ENCODE measurements at places on chromosomes 16 and 17.

DNA sequence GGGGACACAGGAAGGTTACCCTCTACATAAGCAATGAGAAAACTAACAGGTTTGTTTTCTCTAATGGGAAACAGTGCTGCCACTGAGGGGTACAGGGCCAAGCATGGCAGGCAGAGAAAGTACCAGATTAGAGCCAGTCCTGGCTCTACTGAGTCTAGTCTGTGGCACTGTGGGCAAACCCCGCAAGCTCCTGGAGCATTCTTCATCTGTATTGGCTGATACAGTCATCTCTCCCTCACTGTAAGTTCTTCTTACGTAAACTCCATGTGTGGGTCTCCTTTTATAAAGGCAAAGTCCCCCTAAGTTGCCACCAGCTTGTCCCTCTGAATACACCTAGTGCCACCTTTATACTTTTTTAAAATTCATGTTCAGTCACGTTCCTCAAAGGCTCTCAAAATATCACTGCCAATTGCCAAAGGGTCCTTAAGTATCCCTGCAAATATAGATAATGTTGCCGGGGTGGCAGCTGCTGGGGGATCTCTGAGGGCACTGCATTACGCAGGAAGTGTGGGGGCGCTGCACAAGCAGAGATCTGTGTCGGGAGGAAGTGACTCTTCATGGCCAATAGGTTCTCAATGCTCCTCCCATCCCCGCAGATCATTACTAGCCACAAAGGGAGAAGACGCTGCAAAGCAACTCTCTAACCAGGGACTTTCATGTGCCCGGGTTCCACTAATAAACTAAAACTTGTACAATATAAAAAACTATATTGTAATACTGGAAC lies 18.8 kb downstream of the XPO6 start:
- DNase-seq: no peak

- no peak for DNase-seq
Measured at GRCh38 chr16:70656712-70657263, 10.4 kb downstream of the IL34 start.

DNA sequence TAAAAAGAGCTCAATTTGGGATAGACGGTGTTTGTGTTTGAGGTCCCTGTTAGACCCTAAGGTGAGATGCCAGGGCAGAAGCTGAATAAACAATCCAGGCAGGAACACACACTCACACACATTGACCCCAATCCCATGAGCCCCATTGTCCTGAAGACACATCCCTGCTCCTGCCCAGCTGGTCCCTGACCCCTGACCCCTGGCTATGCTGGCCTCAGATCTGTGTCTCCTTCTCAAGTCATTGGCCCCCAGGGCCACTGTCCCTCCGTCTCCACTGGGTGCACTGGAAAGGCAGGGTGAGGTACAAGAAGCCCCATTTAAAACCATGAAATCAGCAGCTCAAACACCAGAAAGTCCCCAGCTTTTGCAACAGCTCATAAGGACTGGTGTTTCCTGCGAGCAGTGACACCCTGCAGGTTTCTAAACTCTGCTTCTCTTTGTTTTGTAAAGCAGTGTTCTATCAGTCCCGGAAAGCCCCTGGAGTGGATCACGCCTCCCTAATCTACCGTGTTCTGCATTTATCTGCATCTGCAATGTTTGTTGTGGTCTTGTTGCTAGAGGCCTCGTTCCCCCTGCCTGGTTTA lies 18.0 kb upstream of the ASGR2 start:
- peak; percentile 85 for DNase-seq

- no peak for DNase-seq
Measured at GRCh38 chr17:601926-602303, 112.7 kb downstream of the VPS53 start.

GRCh38 chr16:70375636-70376611 lies 29.2 kb downstream of the DDX19A start:
- DNase-seq: no peak

- no peak for DNase-seq
Measured at GRCh38 chr16:85569615-85570212, 43.4 kb upstream of the GSE1 start.

DNA sequence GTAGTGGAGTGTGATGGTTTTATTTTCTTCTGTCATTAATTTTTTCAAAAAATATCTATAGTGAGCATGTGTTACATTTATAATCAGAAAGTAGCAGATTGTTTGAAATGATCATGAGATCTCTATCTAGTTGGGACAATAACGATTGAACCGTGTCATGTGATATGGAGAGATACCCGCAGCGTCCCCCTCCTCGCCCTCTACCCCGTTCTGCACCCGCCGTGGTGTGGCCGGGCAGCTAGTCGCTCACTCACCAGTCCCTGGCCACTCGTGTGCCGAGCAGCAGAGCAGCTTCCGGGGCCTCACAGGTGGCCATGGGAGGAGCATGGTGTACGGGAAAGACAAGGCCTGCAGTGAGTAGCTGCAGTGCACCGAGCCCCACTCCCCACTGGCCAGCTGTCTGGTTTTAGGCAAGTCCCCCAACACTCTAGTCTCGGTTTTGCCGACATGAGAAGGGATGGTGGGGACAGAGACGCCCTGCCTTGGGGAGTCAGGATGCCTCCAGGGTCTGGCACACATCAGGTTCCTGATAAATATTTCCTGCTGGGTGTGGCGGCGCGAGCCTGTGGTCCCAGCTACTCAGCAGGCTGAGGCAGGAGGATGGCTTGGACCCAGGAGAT lies 15.3 kb downstream of the MLYCD start:
- no peak for DNase-seq

DNA sequence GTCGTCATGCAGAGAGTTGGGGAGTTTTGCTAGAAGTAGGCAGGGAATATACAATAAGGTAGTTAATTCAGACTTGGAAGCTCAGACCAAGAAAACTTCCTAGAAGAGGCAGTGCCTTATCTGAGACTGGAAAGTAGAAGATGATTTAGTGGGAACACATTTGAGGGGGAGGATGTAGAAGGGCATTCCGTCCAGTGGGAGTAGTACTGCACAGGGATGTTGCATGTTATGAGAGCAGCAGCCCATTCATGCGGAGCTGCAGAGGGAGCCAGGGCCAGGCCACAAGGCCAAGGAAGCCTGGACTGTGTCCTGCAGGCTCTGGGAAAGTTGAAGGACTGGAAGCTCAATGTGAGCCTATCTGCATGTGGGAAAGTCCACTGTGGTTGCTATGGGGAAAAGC lies 344.5 kb upstream of the EEF2KMT start:
- DNase-seq: no peak

DNA sequence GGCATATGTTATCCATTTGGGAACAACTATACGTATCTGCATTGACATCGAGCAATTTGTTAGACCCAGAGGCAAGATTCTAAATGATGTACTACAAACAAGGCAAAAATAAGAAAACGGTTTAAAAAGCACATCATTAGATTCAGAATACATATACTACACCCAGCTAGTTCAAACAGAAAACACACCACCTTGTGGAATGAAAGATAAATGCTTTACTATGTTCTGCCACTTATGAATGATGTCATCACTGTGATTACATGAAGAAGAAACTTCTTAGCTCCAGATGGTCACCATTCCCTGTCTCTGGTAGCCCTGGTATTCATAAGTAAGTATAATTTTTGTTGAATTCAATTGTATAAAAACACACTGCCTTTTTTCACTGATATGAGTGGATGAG lies 7.8 kb downstream of the NACA2 start:
- DNase-seq: no peak

All from iPS DF 6.9 (cell line).